ENCODE measurements at places on chromosomes 1 and 21. TPM values are rescaled to one million over a fixed set of nuclear protein-coding genes. Genes with fewer than 3 reads are reported as not detected.
A peak's percentile ranks its signal among the peaks of the same experiment; 100 is the strongest.

DNA sequence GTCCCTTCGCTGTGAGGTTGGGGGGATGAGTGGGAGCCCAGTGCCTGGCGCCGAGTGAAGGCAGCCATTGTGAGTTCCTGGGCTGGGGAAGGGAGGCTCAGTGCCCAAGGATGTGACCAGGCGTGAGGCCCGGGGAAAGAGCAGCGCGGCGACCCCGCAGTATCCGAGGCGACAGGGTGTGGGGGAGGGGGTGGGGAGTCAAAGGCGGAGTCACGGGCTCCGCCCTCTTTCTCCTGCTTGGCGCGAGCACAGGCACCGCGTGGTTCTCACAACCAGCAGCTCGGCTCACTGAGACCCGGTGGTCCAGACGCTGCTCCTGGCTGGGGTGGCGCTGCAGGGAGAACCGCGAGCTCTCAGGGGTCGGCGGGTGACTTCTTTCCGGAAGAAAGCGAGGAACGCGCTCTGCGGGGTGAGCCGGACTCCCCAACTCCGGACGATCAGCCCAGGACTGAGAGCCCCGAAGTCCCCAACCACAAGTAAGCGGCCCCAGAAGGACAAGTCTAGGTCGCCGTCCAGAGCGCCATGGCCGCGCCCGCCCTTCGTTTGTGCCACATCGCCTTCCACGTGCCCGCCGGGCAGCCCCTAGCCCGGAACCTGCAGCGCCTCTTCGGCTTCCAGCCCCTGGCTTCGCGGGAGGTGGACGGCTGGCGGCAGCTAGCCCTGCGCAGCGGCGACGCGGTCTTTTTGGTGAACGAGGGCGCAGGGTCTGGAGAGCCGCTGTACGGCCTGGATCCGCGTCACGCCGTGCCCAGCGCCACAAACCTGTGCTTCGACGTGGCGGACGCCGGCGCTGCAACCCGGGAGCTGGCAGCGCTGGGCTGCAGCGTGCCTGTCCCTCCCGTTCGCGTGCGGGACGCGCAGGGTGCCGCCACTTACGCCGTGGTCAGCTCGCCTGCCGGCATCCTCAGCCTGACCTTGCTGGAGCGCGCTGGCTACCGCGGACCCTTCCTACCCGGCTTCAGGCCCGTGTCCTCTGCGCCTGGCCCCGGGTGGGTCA lies at the start of gene HPDL:
TSS of gene HPDL (plus strand) at position 269 of the 997 bp plus-strand sequence. CDS start at position 523, 254 bp downstream.
- DNase-seq = peak; percentile 87

GRCh38 chr21:43308101-43308814 lies 118.7 kb downstream of the SIK1 start:
- peak; percentile 16 for DNase-seq

The CD1C gene
- 1.3 TPM for total RNA-seq

- peak; percentile 18 for DNase-seq
Observed at GRCh38 chr1:228289239-228289849, 81.5 kb downstream of the OBSCN start.

The OVAAL gene
- total RNA-seq = not detected

The CTH gene
- 3.7 TPM for total RNA-seq

GRCh38 chr1:42336978-42337377 lies 1.9 kb upstream of the FOXJ3 start:
- no peak for DNase-seq

- no peak for DNase-seq
Observed at GRCh38 chr1:36232212-36233095, 8.2 kb downstream of the THRAP3 start.

GRCh38 chr1:213486488-213486887 lies 435.4 kb downstream of the RPS6KC1 start:
- DNase-seq = no peak

DNA sequence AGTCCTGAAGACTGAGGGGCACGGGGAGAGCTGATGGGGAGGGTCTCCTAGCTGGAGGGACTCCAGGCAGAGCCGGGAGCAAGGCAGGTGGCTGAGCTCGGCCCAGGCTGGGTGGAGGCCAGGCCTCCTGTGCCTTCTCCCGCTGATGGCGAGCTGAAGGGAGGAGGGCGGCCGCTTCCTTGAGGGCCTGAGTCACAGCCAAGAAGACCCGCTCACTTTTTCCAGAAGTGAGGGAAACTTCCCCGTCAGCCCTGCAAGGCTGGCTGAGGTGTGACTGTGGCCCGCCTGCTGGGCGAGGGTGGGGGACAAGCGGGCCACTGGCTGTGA lies 1.7 kb upstream of the VWA1 start:
- no peak for DNase-seq

- DNase-seq = no peak
Observed at GRCh38 chr1:62144238-62144831, 50.3 kb upstream of the L1TD1 start.

DNA sequence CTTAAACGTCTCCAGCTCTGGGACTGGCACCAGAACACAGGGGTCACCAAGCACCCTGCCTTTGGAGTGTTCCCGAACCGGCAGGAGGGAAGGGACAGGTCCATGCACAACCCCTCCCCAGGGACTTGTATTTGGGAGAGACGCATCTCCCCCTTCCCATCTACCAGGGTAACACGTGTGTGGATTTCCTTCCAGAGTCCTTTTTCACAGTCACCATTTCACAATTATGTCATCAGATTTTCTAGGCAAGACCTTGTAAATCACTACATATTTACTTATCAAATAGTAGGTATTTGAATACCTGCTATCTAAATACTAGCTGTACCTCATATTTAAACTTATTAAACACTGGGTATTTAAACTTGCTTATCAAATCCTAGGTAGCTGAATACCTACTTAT lies 57.4 kb upstream of the AJAP1 start:
- no peak for DNase-seq
